Activated CD8-positive, alpha-beta memory T cell treated with anti-CD3 and anti-CD28 coated beads for 24 hours (primary cell): ENCODE measurements at places on chromosomes 3 and 15.

DNA sequence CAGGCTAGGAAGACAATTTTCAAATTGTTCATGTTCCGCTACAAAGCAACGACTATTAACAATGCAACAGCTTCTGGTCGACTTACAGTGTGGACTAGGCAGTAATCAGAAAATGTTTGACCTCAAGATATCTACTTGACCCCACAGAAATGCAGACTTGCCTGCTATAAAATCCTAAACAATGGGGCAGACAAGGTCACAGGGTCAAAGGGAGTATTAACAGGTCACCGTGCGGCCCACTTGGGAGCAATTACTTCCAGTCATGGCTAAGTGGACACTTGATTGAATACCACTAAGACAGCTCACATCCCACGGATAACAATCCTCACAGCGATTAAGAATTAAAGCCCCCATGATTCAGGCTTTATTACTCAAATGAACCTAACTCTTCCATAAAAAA, 58.9 kb downstream of the FOXP1 start:
- no peak for DNase-seq

- no peak for DNase-seq
These were observed 153.5 kb upstream of the LPP start for GRCh38 chr3:188000361-188000861.

GRCh38 chr3:151100076-151100475, 14.6 kb downstream of the MED12L start:
- DNase-seq: no peak

DNA sequence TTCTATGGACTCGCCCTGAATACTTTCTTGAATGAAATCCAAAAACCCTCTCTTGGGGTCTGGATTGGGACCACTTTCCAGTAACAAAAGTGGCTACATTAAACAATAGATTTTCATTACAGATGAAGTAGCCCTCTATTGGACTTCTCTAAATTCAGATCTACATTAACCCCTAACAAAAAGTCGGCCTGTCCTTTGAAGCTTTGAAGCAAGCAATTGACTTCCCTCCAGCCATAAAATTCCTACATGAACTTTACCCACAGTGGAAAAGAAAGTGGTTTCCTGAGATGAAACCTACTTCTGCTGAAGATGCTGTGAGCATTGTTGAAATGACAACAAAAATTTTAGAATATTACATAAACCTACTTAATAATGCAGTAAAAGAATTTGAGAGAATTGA, 967.1 kb upstream of the ROBO1 start:
- no peak for DNase-seq

DNA sequence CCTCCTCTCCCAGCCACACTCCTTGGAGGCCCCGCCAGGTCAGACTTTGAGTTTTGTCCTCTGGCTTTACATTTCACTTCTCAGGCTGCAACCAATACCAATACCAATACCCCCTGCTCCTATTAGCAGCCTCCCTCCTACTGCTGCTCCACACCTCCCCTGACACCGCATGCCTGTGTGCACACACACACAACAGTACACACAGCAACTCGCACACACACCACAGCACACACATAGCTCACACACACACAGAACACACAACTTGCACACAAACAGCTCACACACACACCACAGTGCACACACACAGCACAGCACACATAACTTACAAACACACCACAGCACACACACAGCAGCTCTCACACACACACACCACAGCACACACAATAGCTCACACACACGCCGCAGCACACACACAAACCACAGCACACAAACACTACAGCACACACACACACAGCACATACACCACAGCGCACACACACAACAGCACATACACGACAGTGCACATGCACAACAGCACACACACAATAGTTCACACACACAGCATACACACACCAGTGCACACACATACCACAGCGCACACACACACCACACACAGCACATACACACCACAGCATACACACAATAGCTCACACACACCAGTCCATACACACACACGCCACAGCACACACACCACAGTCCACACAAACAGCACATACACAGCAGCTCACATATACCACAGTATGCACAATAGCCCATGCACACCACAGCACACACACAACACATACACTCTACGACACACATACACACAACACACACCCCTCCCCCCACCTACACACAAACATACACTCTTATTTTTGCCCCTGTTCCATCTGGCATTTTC, 204.7 kb downstream of the UACA start:
- peak; percentile 61 for DNase-seq

DNA sequence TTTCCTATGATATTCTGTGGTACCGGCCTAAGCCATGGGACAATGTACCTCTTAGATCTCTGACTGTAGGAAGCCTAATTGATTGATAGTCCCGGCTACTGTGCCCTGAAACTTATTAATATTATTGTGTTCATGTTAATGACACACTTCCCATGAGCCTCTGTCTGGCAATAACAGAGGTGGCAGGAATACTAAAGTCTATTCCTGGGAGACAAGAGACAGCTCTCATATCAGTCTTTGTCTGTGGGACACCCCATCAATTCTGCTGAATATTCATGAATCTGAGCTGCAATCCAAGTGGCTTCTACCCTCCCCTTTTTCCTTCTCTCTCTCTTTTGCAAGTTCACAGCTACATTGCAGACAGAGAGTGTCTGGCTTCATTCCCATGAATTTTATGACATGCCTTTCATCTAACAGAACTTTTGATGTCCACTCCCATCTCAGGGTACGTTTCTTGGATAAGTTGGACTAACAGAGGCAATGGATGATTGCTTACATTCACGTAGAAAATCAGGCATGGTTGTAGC, 907.5 kb downstream of the ZPLD1 start:
- no peak for DNase-seq

DNA sequence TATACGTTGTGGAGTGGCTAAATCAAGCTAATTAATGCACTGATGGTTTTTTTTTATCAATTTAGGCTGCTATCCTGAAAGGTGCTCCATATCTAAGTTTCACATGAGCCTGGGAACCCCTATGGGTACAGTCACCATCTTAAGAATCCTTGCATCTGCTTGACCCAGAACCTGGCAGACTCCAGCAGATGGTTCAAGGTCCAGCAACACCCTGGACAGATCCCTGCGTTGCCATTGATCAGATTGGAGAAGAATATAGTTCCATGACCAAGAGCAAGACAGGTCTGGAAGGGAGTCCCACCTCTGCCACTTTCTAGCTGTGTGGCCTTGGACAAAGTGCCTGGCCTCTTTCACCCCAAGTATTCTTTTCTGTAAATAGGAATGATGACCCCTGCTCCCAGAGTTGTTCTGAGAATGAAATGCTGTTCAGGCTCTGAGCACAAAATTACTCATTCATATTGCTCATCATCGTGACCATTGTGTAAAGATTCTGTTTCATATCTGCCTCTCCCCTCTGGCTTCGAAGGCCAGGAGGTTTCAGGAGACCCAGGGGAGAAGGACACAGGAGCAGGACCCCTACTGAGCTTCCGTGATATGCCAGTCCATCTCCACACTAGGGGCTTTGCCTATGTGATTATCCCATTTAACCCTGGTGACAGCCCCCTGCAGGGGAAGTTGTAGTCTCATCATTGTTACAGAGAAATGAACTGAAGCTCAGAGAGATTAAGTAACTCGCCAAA, 30.0 kb upstream of the TSEN2 start:
- DNase-seq: no peak

- DNase-seq: no peak
These were observed 101.6 kb upstream of the PRR20G start for GRCh38 chr3:127389420-127389819.

DNA sequence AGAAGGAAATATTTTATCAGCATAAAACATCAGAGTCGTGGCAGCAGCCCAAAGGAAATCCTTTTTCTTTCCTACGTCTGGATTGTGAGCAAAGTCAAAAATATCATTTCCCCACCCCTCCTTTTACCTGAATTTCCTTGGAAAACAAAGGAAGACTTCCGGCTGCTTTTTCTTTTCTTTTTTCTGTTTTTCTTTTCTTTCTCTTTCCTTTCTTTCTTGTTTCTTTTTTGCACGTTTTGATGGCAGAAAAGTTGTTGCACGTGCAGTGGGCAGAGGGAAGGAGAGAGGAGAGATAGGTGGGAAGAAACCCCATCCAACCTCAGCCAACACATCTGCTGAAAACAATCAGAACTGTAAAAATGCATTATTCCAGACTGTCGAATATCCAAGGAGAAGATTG, 544 bp upstream of the MYO1E start:
- no peak for DNase-seq

DNA sequence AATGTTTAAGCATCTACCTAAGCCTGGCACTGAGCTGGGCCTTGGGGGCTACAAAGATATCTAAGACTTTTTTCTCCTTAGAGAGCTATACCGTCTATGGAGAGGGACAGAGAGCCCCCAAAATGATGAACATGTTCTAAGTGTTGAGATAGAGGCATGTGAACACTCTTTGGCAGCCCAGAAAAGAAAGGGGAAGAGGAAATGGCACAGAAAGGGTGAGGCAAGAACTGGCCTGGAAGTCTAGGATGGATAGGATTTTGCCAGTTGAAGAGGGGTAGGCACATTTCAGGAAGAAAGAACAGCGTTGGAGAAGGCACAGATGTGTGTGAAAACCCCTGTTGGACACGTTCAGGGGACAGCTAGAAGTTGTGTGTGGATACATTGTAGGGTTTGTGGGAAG, 276.2 kb upstream of the LRRFIP2 start:
- DNase-seq: no peak

DNA sequence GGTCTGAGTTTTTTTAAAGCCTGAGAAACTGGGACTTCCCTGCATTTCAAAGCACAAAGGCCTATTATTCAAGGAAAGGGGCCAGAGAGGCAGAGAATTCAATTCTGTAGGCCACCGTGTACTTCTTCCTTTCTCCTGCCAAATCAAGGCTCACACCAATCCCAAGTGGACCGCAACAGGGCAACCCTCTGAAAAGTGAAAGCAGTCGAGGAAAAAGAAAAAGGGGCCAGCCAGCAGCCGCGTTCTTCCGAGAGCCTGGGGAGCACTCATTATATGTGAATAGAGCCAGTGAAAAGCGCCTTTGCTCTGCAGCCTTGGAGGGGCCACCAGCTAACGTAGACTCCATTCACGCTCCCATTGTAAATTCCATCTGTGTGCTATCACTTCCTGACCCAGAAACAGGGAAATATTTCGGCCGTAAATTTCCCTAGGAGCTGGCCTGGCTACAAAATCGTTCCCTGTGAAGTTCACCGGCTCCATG, 45.9 kb upstream of the THUMPD3 start:
- DNase-seq: no peak
